Activated effector memory CD4-positive, alpha-beta T cell treated with anti-CD3 and anti-CD28 coated beads, Interleukin-2, amount 50 U/mL, for 16 hours (primary cell): ENCODE measurements at places on chromosomes 4 and X.

DNA sequence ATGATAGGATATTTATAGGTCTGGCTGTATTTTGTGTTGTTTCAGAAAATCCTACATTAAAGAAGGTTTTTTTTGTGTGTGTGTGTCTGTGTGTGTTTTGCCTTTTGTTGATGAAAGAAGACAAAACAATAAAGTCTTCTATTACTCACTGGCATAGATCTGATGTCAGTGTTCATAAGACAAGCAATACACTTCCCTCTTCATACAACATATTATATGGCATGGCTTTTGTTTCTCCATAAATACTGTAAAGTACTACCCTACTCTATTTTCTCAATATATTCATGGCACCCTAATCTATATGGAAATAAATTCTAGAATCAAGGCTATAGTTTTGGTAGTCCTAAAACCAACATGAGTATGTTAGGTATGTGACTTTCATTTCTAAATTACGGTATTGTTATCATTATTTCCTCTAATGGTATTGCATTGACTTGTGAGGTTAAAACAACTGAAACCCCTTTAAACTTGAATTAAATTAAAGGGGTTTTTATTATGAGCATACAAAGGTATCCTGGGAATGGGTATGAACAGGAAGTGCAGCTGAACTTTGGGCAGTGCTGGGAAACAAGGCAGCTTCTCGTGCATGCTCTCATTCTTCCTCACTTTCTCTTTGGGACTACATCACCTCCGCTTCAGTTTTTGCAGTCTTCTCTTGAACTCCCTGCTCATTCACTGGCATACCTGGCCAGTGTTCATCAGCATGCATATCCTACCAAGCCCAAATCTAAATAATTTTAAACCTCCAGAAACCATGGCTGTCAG, 70.5 kb upstream of the PRSS48 start:
- no peak for DNase-seq

GRCh38 chrX:4091046-4091760, 377.8 kb upstream of the PRKX start:
- DNase-seq = no peak

GRCh38 chr4:33940281-33940680, 2304.0 kb downstream of the ARAP2 start:
- no peak for DNase-seq

GRCh38 chr4:120921456-120922380, 808 bp downstream of the PRDM5 start:
- DNase-seq = peak; percentile 74

GRCh38 chr4:142353149-142353738, 492.9 kb downstream of the INPP4B start:
- no peak for DNase-seq

GRCh38 chr4:6964858-6965257, 55.2 kb downstream of the TBC1D14 start:
- DNase-seq = no peak

DNA sequence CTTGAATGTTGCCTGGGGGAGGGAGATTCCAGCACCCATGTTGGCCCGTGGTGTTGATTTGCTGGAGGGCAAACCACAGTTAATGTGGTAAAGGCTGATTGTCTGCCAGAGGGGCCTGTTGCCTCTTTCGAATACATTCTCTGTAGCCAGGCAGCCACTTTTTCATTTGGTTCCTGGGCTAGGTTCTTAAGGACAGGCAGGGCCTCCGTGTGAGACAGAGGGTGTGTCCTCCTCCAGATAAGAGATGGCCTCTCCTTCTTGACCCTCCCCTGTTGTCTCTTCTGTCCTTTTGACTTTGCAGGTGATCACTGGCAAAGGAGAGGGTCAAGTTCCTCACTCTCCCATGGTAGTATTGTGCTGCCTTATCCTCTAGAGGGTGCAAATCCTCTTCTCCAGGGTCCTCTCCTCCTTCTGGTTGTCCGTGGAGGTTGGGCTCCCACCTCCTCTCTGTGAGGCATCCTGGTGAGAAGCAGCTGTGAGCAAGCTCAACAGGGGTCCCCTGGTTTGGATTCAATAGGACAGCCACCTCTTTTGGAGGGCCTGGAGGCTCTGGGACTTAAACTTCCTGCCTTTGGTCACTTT, 44.9 kb downstream of the ZNF182 start:
- DNase-seq = peak; percentile 61

DNA sequence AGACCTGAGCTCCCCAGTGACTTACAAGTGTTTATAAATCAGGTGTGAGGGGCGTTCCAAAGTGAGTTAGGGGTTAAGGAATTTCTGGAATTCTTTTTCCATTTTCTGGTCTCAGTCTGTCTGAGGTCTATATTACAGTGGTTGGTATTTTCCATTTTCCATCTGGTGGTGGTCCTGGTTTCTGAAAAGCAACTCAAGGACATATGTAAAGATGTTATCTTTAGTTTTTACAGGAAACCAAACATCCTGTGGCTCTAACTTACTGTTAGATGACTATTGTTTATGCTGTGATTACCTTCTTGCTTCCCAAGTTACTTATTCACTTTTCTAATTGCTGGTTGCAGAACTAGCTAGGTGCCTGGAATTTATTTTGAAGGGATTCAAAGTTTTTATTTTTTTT, 53.5 kb upstream of the IL21 start:
- no peak for DNase-seq

- DNase-seq = no peak
Measured at GRCh38 chr4:102842367-102842766, 15.0 kb upstream of the UBE2D3 start.

GRCh38 chr4:165301833-165302232, 25.6 kb upstream of the MSMO1 start:
- DNase-seq = no peak

DNA sequence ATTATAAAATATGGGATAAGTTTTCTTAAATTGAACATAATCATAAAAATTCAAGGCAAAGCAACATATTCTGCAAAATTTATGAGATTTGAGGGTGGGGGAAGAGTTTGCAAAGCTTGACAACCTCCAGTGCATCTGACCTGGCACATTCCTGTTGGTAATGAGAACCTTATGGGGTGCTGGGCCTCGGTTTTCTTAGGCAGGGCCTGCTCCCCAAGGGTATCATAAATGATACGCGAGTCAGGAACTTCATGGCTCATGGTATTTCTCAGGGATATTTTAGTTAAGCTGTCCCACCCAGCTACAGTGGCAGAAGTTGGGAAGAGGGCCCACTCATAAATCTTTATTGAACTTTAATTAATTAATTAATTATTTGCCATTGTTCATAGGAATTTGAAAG, 13.2 kb downstream of the AFF2 start:
- DNase-seq = no peak

DNA sequence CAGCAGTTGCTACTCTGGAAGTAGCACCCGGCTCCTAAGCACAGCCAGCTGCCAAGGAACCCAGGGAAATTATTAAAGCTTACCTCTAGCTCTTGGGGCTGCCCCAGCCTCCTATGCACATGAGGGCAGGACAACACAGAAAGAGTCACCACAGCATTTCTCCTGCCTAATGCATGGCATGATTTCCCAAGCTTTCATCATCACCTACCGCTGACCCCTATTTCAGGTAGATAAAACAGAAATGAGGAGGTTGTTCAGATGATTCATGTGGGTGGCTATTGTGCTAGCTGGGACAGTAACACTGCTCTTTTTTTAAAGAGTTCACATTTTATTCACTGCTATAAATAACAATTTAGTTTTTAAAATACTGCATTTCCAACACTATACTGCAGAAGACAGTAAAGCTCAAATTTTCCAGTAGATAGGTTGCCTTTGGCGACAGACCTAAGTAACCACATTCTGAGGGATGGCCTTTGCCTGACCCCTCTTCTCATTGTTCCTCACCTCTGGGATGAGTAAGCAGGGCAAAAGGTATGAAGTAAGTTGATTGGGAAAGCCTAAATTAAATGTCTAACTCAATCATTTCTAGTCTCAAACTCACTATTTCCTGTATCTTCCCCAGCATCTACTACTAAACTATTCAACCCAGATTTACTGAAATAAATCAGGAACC, 16.7 kb downstream of the CASK start:
- DNase-seq = no peak

GRCh38 chrX:138858951-138859350, 147.4 kb upstream of the FGF13 start:
- no peak for DNase-seq

DNA sequence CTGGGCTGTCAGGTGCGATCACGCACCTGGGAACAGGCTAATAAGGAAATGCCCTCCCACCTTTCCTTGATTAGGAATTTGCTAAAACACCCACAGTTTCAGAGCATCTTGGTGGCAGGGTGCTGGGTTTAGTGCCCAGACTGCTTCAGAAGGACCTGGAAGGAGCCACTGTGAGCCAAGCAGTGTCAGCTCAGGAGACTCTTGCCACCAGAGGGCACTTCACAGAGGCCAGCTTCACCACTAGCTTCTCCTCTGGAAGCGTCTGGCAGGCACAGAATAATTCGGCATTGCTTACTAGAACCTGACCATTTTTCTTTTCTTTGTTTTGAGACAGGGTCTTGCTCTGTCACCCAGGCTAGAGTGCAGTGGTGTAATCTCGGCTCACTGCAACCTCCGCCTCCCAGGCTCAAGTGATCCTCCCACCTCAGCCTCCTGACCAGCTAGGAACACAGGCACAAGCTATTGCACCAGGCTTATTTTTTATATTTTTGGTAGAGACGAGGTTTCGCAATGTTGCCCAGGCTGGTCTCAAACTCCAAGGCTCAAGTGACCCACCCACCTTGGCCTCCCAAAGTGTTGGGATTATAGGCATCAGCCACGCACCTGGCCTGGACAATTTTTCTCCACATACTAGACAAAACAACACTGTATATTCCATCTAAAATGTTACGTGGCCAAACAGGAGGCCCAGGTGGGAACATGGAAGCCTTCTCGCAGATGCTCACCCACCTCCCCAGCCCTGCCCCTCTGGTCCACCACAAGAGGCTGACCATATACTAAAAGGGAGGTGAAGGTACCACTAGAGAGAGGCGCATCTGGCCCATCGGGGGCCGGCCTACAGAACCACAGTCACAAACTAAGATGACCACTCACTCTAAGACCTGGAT, 14.1 kb downstream of the NOP14 start:
- peak; percentile 70 for DNase-seq

GRCh38 chrX:19065535-19065934, 56.7 kb downstream of the ADGRG2 start:
- DNase-seq = no peak

DNA sequence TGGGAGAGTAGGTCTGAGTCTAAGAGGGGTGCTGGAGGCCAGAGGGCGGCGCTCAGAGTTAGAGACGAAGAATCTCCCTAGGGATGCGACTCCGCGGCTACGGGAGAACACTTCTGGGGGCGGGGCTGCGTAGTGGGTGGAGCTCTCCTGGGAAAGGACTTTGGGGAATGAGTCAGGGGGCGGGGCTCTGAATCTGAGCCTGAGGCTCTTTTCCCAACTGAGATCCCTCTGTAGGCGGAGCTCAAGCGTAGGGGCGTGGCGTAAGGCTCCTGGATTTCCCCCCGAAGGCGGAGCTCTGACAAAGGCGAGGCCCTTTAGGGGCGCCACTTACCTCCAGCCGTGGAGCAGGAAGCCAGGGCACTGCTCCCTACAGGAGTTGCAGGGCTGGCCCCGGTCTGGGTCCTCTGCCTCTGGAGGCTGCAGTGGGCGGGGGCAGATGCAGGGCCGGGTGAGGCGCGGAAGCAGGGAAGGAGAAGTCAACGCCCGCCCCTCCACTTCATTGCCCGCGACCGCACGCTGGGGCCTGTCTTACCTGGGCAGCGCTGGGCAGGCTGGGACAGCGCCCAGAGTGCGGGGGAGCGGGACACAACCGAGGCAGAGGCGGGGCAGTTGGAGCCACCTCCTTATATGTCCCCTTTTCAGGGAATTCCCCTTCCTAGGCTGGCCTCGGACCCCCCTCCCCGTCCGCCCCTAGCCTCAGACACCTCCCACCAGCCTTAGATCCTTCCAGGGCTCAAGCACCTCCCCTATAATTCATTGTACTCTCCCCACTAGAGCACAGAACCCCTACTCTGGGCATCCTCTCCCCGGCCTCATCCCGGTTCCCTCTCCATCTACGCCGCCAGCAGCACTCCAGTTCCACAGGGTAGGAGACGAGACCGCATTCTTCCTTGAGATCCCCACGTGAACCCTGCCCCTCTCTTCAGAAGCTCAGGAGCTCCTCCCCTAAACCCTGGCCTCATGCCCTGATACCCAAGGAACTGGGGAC, 1.6 kb downstream of the PRICKLE3 start:
- DNase-seq = peak; percentile 75

DNA sequence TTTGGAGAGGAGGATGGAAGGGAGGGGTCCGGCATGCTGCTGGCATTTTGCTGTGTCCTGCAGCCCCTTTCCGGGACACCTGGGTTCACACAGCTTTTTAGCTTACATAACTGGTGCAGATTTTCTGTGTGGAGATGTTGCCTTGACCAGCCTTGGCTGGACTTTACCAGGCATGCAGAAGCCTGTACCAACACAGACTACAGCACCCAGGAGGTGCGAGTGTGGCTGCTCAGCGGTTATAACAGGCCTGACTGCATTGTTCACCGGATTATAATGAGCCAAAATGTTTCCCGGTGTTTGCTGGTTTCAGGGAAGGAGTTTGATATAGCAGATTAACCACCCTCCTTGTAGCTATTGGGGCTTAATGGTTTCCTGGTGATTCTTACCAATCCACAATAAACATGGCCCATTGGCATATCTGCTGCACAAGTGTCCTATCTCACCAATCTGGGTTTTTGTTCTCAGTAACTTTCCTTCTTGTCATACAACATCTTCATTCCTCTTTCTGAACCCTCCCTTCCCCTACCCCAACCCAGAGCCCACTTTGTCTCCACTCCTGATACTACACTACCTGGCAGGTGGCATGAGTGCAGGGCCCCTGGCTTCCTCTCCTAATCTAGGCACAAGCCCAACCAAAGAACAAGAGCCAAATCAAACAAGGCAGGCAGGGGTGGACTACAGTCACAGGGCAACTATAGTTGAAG, 3.9 kb downstream of the RPL10 start:
- DNase-seq = no peak

GRCh38 chr4:181682367-181683047, 560.7 kb upstream of the TENM3 start:
- DNase-seq = no peak

- DNase-seq = no peak
Measured at GRCh38 chr4:16227462-16227868, 1.2 kb upstream of the TAPT1 start.

GRCh38 chr4:169102026-169102425, 92.0 kb upstream of the CBR4 start:
- no peak for DNase-seq

- DNase-seq = no peak
Measured at GRCh38 chr4:141609243-141609642, 27.1 kb upstream of the IL15 start.

DNA sequence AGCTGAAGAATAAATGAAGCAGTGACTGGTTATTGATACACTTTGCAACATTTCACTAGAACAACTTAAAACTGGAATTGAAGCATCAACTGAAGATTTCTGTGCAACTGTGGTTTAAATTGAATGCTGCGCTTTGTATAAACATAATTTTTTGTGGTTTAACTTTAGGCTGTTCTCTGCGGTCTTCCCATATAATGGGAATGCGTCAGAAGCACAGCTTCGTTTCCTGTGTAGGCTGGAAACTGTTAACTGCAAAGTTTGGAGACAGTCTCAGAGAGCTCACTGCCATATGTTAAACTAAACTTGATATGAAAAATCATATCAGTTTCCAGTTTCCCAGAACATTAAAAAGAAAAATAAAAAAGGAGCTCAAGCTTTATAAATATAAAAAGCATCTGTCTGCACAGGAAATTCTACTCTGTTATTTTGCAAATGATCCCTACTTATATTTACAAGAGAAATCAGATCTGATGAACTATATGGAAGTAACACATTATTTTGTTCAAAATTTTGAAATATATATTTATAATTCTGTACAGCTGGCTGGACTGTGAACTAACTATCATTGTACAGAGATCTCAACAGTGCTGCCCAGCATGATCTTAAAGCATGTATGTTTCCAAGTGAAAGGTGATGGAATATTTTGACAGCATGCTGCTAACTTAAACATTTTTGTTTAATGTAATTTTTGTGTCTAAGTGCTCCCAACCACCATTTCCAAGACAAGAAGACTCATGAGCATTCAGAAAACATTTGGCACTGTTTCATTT, 139.9 kb downstream of the NDST3 start:
- DNase-seq = no peak
